Esophagus squamous epithelium (tissue), 5 donors: ENCODE measurements at places on chromosomes 1 and 21.

GRCh38 chr21:25350056-25350455, 257.2 kb downstream of the MRPL39 start:
- no peak for DNase-seq

DNA sequence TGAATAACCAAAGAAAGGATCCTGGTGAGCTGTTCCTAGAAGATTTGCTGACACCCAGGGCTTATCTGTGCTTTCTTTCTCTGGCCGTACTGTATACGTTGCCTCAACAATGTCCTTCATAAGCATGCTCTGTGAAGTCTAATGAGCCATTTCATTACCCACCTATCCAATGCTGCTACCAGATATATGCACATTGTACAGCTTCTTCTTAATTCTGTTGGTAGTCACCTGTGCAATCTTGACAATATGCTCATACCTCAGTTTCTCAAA, 731.8 kb upstream of the NCAM2 start:
- DNase-seq: no peak

DNA sequence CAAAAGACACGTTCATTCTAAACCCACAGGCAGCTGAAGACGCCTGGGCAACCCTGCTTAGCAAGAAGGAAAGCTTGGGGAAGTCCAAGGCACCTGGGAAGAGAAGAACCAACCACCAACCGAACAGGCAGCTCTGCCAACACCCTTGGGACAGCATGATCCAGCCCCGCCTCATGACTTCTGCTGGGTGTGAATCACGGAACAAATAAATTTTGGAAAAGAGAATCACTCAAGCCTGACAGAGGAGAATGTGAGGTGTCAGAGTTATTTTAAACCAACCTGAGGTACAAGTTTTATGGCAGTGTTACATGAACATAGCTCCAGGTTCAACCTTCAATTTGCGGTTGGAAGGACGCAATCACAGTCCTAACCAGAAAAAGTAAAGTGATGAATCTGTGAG, 10.0 kb upstream of the PADI4 start:
- no peak for DNase-seq

GRCh38 chr1:225816643-225817538, 7.0 kb downstream of the EPHX1 start:
- DNase-seq: no peak

- no peak for DNase-seq
Observed at GRCh38 chr1:236747311-236747985, 47.6 kb upstream of the MTR start.

DNA sequence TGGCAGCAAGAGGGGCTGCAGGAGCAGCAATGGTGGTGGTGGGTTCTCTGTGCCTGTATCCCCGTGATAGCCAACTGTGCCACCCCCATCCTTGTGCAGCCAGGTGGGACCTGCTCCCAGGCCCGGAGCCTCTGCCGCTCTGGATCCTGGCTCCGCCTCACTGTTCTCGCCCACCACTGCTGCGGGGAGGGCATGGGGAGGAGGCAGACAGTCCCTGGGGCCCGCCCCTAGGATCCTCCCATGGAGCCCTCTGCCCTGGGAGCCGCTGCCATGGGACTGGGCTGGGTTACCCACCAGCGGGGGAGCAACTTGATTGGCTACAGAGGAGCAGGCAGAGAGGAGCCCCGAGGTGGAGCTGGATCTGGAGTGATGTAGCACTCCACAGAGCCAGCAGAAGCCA, 31.6 kb downstream of the CD1D start:
- no peak for DNase-seq

GRCh38 chr1:202961220-202961880, 3.2 kb upstream of the ADIPOR1 start:
- no peak for DNase-seq

GRCh38 chr1:8569242-8569641, 248.2 kb downstream of the RERE start:
- DNase-seq: no peak

GRCh38 chr1:245537992-245538391, 383.2 kb downstream of the KIF26B start:
- DNase-seq: no peak

DNA sequence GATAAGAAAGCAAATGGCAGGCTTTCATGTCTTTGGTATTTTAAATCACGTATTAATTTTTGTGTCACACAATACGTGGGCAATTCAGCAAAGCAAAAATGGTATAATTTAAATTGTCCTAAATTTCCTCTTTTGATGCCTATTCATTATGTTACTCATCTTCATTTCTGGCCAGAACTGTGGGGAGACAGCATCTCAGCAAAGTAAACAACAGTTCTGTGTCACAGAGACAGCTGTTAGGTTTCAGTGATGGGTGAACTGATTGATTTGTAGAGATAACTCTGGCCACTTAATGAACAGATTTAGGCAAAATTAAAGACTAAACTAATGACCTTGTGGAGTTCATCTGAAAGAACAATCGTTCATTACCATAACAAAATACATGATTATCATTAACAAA, 49.2 kb downstream of the FH start:
- no peak for DNase-seq

GRCh38 chr1:181099152-181100014, 10.9 kb downstream of the IER5 start:
- no peak for DNase-seq

GRCh38 chr1:10794724-10795275, 1.6 kb downstream of the CASZ1 start:
- DNase-seq: no peak

DNA sequence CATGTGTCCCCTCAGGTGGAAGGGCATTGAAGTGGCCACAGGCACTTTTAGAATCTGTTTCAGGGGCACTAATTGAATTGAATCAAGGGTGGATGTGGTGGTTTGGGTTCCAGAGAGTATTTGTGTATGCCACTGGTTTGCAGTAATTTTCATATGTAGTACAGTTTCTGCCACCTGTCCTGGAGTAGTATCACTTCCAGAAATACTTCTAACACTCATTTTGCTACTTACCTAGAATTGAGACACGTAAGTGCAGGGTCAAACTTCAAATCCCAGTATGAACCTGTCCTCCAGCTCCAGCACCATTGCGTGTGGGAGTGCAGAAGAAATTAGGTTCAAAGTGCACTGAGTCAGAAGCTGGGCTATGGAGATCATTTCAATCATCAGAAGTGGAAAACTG, 26.8 kb downstream of the RSPH1 start:
- DNase-seq: no peak

- peak; percentile 92 for DNase-seq
Observed at GRCh38 chr1:15835741-15836510, 11.6 kb upstream of the SPEN start.

GRCh38 chr1:33516428-33516827, 44.0 kb downstream of the ZSCAN20 start:
- DNase-seq: no peak

DNA sequence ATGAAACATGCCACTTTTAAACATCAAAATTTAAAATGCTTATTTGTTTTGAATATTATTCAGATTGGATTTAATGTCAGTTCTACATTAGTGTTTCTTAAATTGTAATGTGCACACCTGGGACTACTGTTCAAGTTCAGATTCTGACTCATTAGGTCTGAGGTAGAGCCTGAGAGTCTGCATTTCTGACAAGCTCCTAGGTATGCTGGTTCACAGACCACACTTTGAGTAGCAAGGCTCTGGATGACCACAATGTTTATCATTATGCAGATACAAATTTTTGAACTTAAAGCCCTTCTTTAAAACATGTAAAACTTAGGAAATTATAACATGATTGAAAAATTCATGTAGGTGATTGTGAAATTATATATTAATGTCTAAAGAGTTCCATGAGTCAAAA, 40.2 kb downstream of the TTLL7 start:
- no peak for DNase-seq

- DNase-seq: no peak
Observed at GRCh38 chr1:160285506-160285905, 573 bp upstream of the PEX19 start.
